Calu3 (cell line): ENCODE measurements at places on chromosomes 5 and 9.

DNA sequence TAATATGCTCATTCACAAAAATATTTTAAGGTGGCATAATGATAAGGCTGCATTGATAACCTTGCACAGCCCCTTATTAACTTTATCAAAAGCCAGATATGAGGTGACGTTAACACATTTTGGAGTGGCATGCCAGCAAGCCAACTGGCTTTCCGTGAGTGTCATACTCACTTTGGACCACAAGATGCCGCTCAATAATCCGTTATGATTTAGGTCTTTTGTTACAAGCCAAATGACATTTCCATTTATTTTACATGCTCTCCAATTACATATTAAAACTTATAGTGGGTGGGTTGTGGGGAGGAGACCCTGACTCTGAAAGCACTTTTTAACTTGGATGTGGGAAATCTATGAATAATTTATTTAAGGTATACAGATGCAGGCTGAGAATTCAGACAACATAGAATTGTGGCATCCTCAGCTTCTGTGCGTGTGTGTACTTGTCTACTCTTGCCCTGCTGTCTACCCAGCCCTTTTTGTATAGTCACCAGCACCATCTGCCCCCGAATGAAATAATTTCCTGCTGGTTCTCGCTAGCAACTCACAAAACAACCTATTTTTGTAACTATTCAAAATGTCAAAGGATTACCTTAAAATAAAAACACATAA lies 305.1 kb downstream of the PSAT1 start:
- peak; percentile 32 for DNase-seq

DNA sequence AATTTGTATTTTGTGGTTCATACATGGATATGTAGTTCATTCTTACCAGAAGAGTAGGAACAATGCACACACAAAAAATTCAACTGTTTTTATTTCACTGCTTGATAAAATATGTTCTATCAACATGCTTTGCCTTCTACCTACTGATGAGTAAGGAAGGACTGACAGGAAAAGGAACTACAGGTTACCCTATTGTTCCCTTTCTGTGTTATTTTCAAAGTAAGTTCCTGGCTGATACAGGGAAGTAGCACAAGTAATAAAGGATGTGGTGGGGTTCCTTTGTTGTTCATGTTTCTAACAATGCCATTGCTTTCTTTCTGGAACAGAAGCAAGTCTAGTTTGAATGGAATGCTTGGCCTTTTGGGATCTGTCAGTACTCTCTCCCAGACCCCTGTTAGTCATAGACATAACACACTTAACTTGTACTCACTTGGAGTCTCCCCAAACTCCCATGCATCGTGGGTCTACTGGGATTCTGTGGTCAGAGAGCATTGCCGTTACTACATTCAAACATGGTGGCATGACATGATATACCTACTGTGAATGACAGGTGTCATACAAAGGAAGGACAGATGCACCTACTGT lies 20.2 kb upstream of the ALDOB start:
- DNase-seq: no peak

- no peak for DNase-seq
Measured at GRCh38 chr5:138698713-138699112, 54.5 kb upstream of the CTNNA1 start.

DNA sequence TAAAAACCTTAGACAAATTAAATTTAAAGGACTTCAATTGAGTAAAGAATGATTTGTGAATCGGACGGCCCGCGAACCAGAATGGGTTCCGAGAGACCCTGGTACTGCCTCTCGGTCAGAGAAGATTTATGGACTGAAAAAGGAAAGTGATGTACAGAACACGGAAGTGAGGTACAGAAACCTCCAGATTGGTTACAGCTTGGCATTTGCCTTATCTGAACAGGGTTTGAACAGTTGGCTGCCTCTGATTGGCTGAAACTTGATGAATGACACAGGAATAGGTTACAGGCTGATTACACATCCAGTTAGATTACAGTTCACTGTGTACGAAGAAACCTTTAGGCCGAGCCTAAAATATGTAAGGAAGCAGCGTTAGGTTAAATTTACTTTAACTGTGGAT lies 156.5 kb upstream of the EGFLAM start:
- no peak for DNase-seq

DNA sequence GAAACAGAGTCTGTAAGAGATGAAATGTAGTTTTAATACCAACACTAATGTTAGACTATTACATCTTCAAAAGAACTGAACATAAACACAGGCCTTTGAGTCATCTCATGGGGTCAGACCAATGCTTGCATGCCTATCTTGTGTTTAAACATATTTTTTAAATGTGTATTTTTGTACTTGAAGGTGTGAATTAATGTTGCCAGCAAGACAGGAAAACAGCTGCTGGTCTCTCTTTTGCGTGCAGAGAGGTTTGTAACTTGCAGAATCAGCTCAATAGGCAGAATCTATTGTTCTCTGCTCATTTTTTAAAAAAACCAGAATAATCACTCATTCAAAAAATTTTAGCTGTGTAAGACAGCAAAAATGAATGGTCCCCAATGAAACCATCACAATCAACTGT lies 180.2 kb downstream of the ALDH1A1 start:
- DNase-seq: no peak

DNA sequence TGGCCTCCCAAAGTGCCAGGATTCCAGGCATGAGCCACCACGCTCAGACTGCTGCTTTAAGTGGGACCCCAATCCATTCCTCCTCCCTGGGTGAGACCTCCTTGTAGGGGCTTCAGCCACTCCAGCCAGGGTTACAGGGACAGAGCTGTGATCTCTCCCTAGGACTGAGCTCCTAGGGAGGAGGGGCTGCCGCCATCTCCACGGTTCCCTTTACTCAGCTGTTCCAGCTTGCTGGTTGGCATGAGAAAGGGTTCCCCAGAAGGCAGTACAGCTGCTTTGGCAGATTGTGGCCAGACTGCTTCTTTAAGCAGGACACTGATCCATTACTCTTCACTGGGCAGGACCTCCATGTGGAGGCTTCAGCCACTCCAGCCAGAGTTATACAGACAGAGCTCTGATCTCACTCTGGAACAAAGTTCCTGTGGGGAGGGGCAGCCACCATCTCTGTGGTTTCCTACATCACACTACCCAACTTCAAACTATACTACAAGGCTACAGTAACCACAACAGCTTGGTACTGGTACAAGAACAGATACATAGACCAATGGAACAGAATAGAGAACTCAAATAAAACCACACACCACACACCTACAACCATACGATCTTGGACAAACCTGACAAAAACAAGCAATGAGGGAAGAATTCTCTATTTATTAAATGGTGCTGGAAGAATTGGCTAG lies 7.2 kb downstream of the INSL6 start:
- no peak for DNase-seq

- no peak for DNase-seq
Measured at GRCh38 chr9:121518634-121519033, 19.0 kb upstream of the GGTA1 start.

GRCh38 chr9:14895806-14896205 lies 14.4 kb downstream of the FREM1 start:
- no peak for DNase-seq

DNA sequence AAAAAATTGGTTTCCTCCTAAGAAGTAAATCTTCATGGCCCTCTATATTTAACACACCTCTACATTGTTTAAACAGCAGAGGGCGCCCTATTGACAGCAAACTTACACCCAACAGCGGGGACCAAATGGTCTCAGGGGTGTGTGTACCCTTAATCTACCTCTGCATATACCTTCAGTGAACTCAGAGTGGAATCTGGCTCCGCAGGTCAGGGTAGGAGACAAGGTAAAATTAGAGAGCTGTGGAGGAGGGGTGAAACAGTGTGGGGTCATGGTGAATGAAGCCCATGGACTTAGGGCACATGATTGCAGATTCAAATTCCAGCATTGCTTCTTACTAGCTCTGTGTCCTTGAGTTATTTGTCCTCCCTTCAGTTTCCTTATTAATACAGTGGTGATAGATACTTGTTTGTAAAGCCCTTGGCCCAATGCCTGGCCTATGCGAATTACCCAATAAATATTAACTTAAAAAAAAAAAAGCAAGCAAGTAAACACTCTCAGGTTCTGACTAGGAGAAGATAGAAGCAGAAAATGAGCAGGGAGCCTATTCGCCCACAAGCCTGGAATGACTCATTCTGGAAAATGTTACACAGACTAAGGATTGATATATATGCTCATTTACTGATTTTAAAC lies 122.9 kb downstream of the CAVIN4 start:
- peak; percentile 16 for DNase-seq

DNA sequence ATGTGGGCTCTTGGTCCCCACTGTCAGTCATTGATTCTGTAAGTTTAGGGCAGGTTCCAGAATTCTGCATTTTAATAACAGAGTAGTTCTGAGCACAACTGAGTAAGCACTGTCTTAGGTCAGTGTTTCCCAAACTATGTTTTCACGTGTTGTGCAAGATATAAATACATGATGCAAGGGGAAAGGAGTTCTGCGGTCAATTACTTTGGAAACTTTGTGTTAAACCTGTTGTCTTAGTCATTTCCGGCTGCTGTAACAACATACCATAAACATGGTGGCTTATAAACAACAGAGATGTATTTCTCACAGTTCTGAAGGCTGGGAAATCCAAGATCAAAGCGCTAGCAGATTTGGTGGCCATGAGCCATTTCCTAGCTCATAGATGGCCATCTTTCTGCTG lies 69.8 kb downstream of the EQTN start:
- DNase-seq: no peak

DNA sequence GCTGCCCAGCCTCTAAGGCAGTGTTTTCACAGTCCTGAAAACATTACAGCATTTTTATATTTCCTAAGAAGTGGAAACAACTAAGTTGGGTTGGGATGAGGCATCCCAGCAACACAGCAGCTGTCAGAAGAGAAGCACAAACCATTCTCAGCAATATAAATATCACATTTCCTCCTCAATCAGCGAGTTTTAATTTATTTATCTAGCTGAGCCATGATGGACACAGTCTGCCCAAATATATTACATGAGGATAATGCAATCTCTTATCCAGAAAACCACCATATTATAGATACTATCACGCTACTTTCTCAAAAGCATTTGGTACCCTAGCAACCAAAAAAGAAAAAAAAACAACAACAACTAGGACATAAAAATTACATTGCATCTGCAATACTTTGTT lies 158.5 kb downstream of the FSTL4 start:
- no peak for DNase-seq

DNA sequence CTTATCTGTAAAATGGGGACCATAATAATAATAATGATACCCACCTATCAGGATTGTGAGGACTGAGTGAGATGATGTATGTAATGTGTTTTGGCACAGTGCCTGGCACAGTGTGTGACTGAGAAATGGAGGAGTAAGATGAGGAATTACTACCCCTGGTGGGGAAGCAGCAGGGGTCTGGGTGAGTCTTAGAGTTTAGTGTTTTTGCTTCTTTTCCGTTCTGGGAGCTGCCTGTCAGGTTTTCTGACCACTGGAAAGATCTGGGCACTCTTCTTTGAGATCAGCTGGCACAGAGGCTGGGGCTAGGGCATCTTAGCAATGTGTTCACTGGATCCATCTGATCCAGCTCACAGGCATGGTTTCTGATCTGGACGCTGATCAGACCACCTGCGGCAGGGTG lies 8.5 kb downstream of the LCP2 start:
- DNase-seq: no peak

DNA sequence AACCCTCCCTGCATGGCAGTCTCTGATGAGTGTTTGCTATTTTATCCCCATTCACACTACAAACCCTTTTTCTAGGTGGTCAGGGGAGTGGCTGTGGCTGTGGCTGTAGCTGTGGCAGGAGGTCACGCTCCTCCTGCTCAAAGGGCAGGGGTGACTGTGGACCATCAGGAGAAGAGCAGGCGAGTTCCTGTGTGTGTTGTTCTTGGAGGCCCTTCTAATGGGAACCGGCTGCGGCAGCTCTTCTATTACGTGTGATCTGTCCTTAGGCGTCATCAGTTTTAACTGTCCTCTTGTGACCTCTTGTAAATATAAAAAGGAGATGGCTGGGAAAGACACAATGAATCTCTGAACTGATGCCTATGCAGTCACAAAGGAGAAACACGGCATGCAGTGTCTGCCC lies 65.1 kb downstream of the ANKH start:
- no peak for DNase-seq

- no peak for DNase-seq
Measured at GRCh38 chr5:109743041-109743531, 53.4 kb downstream of the MAN2A1 start.

- no peak for DNase-seq
Measured at GRCh38 chr5:115354246-115354645, 57.8 kb upstream of the CCDC112 start.

GRCh38 chr9:134375430-134376385 lies 49.5 kb downstream of the RXRA start:
- no peak for DNase-seq
